NCI-H1105 treated with DMSO at 0.1 percent for 48 hours (cell line): ENCODE measurements at places on chromosomes 5 and 9.

GRCh38 chr5:140443-140829 is 48.5 kb downstream of the PLEKHG4B start:
- no peak for DNase-seq

GRCh38 chr5:116137544-116138378 is 52.9 kb downstream of the COMMD10 start:
- DNase-seq = peak; percentile 69

- DNase-seq = no peak
Measured at GRCh38 chr5:149762958-149763630, 33.0 kb downstream of the PPARGC1B start.

GRCh38 chr5:73962801-73963425 is 336.9 kb downstream of the ARHGEF28 start:
- no peak for DNase-seq

DNA sequence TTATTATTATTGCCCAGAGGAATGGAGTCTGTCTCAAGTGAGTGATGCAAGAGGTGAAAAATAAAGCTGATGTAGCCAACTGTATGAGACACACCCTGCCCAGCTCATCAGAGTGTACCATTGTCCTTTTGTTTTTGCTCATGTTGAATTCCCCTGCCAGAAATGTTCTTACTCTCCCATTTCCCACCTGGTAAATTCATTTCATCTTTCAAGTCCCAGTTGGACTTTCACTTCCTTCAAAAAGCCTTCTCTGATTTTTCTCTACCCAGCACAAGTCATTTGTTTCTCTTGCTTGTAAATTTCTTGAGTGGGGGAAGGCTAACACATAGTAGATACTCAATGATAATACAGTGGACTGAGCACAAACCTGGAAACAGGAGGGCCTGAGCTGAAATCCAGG is 394.5 kb upstream of the ZNF462 start:
- no peak for DNase-seq

DNA sequence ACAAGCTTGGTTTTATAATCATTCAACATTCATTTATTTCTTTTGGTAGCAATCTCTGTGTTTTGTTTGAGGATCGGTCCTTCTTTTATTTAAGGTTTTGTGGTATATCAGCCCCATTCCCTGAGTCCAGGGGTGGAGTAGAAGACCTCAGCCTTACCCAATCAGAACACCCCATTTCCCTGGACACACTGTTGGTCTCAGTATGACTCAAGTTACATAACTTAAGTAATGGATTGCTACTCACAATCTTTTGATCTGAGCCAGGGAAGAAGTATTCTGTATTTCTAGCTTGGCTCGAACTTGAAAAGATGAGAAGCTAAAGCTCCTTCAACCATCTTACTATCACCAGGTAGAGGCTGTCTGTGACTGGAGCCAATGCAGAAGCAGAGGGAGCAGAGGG is 175.2 kb upstream of the HAPLN1 start:
- no peak for DNase-seq

DNA sequence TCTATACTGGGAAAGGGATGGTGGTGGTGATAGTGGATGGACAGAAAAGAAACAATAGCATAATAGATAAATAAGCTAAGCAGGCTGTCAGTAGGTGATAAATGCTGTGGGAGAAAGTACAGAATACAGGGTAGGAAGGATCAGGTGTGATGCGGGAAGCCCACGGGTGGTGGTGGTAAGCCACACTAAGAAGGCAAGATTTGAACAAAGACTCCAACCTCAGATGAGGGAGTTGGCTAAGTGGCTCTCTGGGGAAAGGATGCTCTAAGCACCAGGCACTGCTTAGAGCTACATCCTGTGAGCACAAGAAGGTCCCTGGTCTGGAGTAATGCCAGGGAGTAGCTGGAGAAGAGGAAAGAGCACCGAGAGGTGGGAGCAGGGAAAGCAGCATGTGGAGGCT is 151.6 kb upstream of the KLF9 start:
- no peak for DNase-seq

- no peak for DNase-seq
Measured at GRCh38 chr9:37946971-37947370, 43.0 kb upstream of the SLC25A51 start.

DNA sequence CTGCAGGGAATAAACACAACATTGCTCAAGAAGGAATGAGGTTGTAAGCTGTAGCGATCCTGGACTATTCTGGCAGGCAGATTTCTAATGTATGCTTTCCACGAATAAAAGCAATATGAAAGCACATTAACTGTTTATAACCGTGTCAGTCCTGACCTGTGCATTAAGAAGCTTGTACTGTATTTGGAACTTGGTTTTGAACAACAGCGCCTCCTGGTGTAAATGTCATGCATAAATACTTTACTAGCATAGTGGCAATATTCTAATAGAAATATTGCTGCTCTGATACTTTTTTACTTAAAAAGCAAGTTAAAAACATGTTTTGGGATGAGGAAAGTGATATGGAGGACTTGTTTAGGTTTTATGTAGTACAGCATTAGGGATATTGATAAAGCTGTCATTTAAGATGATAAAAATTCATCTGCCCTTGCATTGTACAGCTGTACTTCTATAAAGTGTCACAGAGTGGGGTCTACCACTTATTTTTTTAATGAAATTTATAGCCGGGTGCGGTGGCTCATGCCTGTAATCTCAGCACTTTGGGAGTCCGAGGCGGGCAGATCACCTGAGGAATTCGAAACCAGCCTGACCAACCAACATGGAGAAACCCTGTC is 70.7 kb upstream of the GNE start:
- DNase-seq = peak; percentile 68

DNA sequence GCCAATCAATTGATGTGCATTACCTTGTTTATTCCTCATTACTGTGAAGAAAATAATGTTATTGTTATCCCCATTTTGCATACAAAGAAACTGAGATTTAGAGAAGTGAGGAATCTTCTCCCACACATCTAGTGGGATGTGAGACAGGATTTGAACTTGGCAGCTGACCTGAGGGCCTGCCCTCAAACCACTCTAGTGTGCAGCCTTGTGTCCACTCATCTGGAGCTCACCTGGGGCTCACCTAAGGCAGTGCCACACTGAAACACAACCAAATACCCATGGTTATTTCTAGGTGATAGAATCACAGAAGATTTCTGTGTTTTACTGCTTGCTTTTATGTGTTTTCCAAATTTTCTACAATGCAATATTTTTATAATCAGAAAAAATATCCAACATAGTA is 94.7 kb upstream of the SAP30L start:
- no peak for DNase-seq

DNA sequence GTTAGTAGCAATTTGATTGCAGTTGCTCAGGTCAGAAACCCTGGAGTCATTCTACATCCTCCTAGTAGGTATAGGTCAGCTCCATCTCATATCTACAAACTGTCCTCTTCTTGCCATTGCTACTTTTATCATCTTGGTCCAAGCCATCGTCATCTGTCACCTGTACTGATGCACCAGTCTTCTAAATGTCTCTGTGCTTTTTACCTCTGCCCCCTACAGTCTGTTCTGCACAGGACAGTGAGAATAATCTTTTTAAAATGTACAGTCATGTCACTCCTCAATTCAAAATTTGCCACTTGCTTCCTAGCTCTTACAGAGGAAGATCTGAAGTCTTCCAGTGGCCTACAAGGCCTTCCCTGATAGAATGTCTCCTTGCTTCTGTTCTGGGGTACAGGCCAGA is 6.8 kb downstream of the NNT start:
- DNase-seq = no peak

- DNase-seq = no peak
Measured at GRCh38 chr9:116493183-116493860, 193.8 kb upstream of the TRIM32 start.

DNA sequence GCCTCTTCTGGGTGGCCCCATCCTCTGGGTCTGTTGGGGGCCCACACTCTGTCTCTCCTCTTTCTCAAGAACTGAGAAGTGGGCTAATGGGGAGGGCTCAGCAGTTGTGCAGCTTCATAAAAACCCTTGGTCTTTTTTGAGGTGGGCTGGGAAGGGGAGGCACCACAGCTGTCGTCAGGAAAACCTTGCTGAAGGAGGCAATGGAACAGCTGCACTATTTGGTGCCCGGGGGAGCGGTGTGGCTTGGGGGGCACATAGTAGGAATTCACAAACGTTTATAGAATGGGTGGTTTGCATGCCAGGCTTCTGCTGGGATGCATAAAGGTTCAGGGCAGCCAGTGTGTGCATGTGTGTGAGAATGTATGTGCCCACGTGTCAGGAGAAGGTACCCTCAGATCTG is 3.2 kb upstream of the IER5L start:
- DNase-seq = no peak

DNA sequence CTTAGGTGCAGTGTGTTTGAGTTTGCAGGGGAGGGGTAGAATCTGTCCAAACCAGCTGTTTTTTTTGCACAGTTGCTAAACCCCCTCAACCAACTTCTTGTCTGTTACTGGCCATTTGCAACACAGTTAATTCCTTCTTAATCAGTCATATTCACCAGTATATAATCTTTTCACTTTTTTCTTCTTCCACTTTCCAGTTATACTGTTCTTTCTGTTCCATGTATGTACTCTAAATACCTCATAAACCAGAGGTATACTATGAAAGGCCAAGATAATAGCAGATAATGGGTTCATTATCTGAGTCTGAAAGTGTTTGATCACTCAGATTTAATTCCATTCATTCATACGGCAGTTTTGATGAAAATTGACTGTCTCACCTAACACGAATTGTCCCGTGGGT is 11.1 kb downstream of the SMAD5 start:
- peak; percentile 3 for DNase-seq

GRCh38 chr5:145568581-145568980 is 266.6 kb downstream of the PRELID2 start:
- DNase-seq = no peak

GRCh38 chr5:91499943-91500531 is 116.9 kb upstream of the ARRDC3 start:
- peak; percentile 46 for DNase-seq

DNA sequence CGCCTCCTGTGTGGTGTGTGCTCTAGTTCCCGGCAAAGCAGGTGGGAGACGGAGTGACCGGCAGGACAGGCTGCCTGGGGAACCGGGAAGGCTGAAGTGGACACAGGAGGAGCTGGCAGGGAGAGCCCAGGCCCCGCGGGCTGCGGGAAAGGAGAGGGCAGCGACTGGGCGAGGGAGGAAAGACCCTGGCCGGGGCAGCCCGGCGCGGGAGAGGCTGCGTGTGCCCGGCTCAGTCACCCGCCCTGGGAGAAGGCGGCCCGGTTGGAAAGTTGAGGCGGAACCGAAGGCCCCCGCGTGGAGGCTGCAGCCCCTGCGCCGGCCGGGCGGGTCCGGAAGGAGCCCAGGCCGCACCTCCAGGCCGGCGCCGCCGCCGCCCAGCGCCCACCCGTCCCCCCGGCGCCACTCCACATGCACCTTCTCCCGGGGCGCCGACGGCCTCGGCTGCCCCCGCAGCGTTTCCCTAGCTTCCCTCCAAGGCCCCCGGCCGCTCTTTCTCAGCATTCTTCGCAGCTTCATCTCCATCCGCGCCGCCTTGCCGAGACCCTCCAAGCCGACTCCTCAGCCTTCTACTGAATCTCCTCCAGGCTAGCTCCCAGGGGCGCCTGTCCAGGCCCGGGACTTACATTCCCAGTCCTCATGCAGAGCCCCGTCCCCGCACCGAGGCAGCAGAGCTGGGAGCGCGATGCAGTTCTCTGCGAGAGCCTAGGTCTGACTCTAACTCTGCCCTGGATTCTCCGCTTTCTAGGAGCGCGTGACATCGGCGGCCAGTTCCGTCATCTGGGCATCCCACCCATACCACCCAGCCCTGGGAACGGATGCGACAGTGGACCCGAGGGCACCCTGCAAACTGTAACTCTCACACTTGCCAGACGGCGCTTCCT is 152.0 kb downstream of the ERCC6L2 start:
- DNase-seq = no peak

GRCh38 chr5:143176048-143176447 is 227.4 kb downstream of the NR3C1 start:
- no peak for DNase-seq

GRCh38 chr9:136940526-136941230 is 3.9 kb downstream of the FBXW5 start:
- DNase-seq = no peak

- DNase-seq = no peak
Measured at GRCh38 chr5:144011388-144011787, 159.1 kb downstream of the YIPF5 start.

DNA sequence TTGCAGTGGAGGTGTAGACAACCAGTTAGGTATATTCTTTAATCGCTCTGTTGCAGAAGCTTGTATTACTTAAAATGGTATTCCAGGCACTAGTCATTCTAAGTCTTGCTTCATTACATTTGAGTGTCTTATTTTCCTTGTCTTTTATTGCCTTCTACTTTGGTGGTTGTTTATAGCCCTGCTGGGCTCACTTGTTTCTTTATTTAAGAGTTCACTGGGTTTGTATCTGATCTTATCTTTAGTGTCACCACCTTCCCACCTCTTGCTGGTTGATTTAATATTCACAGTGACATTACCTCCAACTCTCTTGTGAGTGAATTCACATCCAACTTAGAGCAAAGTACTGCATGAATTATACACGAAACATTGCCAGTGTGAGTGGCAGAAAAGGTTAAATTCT is 83.6 kb upstream of the BNC2 start:
- no peak for DNase-seq

DNA sequence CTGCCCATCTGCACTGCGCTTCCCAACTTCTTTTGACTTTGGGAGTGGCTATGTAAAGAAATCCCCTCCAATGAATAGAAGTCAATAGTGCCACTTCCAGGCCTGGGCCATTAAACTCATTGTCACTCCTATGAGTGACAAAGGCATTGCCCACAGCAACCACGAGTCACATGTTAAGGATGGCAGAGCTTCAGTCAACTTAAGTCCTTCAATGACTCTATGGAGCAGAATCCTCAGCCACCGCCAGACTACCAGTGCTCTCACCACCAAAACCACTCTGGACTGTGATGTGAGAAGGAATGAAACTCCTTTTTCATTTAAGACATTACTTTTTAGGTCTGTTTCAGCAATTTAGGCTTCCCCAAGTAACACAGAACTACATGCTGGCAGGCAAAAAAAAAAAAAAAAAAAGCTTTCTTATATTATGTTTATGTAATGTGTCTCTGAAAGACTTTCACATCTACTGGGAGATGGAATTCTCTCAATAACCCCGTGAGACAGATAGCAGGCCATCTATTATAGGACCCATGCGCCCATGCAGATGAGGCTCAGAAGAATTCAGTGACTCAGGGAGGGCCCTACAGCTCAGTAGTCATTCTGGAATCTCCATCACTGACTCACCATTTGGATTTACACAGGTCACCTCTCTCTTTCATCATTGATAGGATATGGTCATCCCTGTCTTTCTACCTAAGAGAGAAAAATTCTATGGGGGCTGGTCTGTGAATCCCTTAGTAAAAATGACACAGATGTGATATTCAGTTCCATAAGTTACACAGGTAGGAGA is 180.5 kb downstream of the CEMIP2 start:
- DNase-seq = no peak

GRCh38 chr9:35954942-35955546 is 2.9 kb downstream of the OR2S2 start:
- peak; percentile 82 for DNase-seq

- no peak for DNase-seq
Measured at GRCh38 chr9:105339849-105340248, 95.4 kb downstream of the SLC44A1 start.

- DNase-seq = no peak
Measured at GRCh38 chr5:136701191-136701590, 335.8 kb upstream of the TRPC7 start.
